GM13977 (cell line): ENCODE measurements at places on chromosomes 6 and 20.

GRCh38 chr20:32336918-32337347 is 21.2 kb upstream of the ASXL1 start:
- peak; percentile 53 for DNase-seq

DNA sequence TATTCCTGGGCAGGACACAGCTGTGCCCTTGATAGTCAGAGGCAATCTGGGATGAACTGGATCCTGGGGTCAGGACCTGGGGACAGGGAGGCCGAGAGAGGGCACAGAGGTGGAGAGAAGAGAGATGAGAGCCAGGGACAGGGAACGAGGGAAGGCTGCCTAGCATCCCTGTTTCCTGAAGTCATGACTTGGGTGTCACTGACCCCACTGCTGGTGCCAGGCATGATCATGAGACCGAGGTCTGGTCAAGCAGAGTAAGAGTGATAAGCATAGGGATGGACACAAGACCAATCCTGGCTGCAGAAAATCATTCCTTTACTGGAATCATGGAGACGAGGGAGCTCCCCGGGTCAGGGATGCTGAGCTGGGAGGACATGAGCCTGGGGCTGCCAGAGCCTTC is 36.1 kb downstream of the FAM110A start:
- no peak for DNase-seq

GRCh38 chr20:1694672-1695071 is 37.1 kb upstream of the SIRPG start:
- no peak for DNase-seq

DNA sequence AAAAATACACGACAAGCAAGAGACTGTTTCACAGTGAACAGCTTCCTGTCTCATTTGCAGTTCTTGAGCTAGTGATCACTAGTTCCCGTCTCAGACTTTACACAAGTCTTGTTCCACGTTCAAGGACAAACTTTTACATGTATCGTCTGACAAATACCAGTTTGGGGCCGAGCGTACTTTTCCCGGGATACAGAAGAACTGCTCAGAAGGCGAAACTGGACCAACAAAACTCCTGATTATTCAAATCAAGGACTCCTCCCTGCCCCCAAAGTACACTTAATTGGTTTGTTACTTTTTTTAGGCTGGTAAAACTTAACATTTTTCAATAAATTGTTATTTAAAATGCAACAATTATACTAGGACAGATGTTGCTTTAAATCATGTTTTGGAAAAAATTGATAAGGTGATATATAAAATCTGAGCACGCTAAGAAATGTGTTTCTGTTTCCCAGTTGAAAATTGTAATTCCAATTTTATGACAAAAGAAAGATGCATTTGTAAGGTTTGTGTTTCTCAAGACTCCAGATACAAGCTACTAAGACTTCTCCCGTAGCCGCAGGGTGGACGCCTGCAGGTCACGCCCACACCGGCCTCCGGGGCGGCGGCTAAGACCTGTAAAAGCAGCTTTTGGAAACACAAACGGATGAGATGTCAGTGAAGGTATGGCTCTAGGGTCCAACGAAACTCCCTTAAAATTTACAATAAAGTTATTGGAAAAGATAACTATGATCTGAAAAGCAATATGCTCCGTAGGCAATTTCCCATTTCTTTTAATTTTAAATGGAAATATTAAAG is 16.8 kb upstream of the TCFL5 start:
- no peak for DNase-seq

- no peak for DNase-seq
These were observed 50.8 kb downstream of the FAM50B start for GRCh38 chr6:3899970-3900439.

GRCh38 chr6:33967966-33968724 is 164.3 kb upstream of the MLN start:
- DNase-seq, result no peak

DNA sequence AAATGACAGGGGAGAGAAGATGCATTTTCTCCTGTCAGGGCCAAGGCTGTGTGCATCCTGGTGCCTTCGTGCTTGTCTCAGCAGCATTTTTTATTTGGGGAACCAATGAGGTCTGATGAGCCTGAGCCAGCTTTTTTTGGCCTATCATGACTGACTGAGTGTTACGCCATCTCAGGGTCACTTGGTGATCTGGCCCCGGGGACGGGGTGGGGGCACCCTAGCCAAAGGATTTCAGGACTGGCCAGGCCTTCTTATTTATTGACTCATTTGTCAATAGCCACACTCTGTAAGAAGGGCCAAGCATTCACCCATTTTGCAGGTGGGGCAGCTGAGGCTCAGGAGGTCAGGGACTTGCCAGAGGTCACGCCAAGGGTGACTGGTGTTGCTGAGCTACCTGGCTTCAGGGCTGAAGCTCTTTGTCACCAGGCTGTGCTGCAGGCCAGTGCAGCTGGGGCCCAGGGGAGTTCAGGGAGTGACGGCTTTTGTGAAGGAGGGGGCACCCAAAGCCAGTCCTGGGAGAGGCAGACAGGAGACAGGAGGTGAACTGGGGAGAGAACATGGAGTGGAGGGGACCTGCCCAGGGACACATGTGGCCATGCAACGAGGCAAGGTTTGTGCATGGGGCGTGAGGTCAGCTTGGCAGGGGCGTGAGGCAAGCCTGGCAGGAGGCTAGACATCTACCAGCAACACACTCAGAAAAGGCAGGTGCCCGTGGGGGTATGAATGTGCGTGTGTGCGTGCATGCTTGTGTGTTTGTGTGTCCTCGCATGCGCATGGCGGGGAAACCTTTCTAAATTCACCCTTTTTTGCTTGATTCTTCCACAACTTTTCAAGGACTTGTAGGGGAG is 31.1 kb downstream of the VSTM2L start:
- DNase-seq, result no peak

GRCh38 chr6:154605178-154605881 is 94.8 kb upstream of the CNKSR3 start:
- DNase-seq, result peak; percentile 33

DNA sequence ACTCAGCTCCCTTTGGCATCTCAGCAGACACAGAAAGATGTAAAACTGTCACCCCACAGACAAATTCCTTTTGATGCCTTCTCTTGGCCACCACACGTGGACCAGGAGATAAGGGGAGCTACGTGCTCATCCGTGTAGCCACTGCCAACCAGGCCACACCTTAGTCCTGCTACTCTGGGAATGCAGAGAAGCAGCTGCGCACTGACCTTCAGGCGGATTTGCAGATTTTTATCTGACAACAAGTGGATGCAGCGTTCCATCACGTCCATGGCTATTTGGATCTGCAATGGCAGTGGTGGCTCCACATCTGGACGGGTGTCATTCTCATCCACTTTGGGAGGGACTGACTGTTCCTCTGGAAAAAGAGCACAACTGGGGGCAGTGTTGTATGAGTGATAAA is 30.8 kb downstream of the TTI1 start:
- no peak for DNase-seq
